DMS79 treated with DMSO at 0.1 percent for 48 hours (cell line): ENCODE measurements at places on chromosomes 3 and 15.

- no peak for DNase-seq
Measured at GRCh38 chr15:100133001-100133400, 208.8 kb downstream of the ADAMTS17 start.

GRCh38 chr3:31010491-31010890, 116.0 kb upstream of the GADL1 start:
- no peak for DNase-seq

DNA sequence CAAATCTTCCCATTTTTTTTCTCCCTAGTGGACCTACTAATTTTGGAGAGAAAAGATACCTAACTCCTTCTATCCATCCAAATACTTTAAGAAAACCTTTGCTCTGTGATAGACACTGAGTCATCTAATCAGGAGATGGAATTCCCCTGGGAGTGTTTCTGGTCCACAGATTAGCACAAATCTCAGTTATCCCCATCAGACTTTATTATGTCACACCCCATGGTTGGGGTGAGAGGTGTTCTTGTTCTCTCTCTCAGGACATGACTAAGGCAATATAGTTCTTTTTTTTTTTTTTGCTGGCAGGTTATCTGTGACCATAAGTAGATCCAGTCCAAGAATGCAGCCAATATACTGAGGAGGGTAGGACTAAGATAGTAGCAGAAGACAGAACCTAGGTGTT, 15.8 kb downstream of the SLC9A9 start:
- DNase-seq = no peak

DNA sequence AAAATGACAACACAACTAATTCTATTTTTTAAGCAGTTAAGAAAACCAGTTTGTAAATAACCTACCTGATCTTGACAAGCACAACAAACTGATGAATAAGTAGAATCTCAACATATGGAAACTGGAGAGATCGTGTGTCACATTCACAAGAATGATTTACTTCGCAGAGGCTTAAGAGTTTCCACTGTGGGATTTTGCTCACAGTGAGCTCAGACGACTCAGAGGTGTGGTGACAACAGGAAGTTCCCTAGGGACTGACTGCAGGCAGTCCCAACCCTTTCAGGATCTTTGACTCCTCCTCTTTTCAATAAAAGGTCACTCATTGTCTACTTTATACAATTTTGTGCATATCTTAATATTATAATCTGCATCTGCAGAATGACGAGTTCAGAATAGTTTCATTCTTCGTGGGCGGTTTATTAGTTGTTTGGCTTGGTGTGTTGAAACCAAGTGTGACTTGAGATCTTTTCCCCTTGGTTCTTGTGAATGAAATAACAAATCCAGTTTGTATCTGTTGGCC, at the start of gene LIPH:
LIPH (minus strand) TSS at position 231 of the 520 bp plus-strand sequence; CDS start at position 114, 117 bp downstream.
- DNase-seq = no peak

- no peak for DNase-seq
Measured at GRCh38 chr3:46992231-46992630, 12.8 kb downstream of the NBEAL2 start.

DNA sequence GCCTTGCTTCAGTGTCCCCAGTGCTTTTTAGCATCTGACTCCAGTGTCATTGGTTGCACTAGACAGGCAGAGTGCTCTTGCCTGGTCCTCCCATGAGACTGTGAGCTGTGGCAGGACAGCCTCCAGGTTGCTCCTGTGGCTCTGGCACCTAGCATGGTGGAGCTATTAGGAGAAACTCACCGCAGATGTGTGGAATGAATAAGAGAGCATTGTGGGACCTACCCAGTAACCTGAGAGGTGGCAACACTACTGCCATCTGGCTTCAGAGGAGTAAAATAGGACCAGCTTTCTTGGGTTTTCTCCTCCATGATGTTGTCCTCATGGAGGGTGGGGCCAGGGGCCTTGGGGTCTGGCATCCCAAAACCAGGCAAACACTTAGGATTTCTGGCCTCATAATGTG, 183.6 kb downstream of the EPHB1 start:
- DNase-seq = no peak

- no peak for DNase-seq
Measured at GRCh38 chr15:78570710-78571109, 5.4 kb downstream of the CHRNA5 start.

GRCh38 chr3:139588450-139588849, 48.9 kb upstream of the RBP1 start:
- DNase-seq = no peak

- no peak for DNase-seq
Measured at GRCh38 chr3:141854599-141854998, 21.8 kb upstream of the ATP1B3 start.

- no peak for DNase-seq
Measured at GRCh38 chr3:50146316-50146901, 8.7 kb upstream of the SEMA3F start.

GRCh38 chr3:159077860-159078259, 276.0 kb downstream of the MFSD1 start:
- DNase-seq = no peak

DNA sequence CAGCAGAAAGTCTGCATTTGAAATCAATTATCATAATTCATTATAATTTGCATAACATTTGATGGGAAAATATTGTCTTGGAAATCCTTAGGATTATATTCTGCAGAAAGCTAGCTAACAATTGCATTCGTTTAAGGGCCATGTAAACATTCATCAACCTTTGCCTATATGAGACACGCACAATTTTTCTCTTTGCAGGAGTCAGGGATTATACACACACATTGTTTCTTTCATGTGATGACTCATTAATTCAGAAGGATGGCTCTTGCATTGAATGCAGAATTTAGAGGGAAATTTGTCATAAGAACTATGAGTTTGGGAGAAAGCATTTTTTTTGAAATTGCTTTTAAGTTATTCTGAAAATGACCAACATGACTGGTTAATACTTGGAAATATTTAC, 844.7 kb downstream of the DIPK2A start:
- no peak for DNase-seq

DNA sequence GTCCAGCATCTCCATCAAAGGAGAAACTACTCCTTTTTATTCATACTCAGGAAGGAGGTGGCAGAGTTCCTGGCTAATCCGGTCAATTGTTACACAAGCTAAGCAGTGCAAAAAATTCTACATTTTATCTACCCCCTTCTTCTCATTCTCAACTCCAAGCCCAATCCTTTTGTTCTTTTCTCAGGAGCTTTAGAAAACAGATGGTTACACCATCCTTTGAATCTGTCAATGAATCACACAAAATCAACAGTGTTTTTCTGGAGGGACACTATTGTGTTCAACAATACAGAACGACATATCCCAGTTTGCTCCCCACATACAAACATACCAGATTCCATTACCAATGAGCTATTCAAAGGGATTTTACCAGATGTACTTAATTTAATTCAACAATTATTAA, 362.1 kb downstream of the MAGI1 start:
- DNase-seq = no peak

- DNase-seq = no peak
Measured at GRCh38 chr3:24628523-24629258, 134.0 kb upstream of the THRB start.

DNA sequence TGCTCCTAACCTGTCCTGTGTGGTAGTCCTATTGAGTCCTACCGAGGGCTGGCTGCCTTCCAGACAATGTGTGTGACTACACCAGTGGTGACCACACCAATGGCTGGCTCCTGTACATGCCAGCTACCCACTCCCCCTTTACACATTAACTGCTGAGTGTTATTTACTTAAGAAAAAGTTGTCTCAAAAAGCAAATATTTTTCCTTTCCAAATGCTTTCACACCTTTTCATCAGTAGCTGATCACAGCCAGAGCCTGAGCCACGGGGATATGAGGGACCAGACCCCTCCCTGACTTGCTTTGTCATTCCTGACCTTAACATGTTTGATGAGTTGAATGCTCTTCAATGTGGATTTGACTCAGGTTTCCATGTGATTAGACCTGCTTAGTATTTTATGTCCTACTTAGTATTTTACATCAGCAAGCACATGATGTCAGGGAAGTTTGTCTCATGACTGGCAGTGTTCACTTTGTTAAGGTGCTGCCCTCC, 29.6 kb upstream of the GREM1 start:
- peak; percentile 10 for DNase-seq

DNA sequence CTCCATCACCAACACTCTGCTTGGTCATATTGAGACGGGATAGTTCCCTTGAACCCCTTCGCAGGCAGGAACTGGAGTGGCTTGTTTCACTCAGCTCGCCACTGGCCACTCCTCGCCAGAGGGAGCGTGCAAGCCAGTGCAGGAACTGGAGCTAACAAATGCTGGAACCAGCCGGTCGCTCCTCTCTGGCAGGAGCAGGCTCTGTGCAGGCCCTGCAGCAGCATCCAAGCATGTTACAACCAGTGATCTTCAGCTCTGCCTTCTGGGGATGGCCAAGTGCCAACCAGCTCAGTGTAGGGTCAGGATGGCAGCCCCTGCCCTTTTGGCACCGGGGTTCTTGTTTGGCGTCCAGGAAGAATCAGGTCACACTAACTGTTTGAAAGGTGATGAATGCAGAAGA, 329.0 kb upstream of the AZI2 start:
- no peak for DNase-seq

DNA sequence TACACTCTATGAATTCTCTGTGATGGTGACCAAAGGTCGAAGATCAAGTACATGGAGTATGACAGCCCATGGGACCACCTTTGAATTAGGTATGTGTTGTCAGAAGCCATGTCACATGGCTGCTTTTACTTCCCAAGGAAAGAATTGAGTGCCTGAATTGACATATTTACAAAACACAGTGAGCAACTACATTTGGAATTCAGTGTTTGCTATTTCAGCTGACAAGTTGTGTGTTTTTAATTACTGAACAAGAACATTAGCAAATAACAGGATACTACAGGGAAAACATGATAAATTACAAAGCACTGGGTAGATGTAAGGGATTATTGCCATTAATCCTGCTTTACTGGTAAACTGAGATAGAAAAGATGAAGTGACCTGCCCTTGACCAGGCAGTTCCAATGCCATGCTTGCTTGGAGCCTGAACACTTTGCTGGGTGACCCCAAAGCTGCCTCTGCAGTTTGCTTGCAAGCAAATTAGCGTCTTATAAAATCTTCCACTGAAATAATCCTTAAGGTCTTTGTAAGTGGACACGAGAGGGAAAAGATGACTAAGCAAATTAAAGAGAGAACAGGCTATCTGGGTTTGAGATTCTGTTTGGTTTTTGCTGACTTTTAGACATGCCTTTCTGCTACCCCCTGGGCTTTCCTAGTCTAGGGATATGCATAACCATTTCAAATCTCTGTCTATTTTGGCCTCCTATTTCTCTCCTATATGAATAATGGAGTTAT, 98.2 kb downstream of the HCN4 start:
- no peak for DNase-seq

DNA sequence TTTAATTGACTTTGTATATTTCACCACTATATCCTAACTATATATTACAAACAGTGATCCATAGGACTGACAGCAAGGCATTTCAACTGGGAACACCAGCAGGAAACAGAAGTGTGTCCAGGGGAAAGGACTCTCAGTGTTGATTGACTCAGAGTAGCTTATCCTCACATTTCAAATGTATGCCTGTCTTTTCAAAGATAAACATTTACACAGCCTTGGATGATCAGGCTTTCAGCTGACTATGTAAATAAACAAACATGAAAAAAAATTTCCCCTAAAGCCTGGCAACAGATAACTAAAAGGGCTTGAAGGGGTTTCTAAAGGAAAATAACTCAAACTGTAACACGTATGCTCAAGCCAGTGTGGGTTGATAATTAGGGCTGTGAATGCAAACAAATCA, 321.8 kb downstream of the TBC1D5 start:
- DNase-seq = no peak
